Epithelial cell of esophagus (primary cell): ENCODE measurements at places on chromosomes 6 and 20.

- DNase-seq, result no peak
Observed at GRCh38 chr6:139145661-139146060, 10.8 kb downstream of the HECA start.

DNA sequence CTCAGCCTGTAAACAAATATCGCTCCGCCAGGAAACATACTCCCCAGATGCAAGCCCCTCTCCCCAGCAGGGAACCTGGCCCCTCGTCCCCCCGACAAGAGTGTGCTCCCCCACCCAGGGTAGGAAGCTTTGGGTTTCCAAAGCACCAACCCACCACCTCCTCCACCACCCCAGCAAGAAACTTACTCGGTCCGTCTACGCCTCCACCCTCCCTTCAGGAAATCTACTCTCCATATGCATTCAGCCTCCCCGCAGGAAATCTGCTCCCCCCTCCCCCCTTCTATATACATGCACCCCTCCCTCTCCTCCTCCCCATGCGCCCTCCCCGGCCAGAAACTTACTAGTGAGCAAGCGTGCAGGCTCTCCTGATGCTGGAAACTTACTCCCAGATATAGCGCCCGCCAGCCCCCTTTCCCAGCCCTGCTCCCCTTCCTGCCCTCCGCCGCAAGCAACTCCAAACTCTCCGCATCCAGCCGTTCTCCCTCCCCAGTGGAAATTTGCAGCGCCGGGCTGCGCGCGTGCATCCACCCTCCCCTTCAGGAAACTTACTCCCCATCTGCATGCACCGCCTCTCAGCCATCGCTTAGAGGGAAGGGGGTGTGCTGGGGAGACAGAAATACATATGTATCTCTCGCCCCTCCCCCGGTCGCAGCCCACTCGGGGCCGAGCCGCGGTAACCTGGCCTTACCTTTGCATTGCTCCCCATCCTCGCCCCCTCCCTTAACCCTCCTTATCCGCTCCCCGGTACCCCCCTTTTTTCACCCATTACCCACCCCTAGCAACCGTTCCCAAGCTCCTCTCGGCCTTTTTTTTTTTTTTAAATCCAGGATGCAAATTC lies at the start of gene TRERF1:
TRERF1 (minus strand) TSS at position 594 of the 838 bp plus-strand sequence. CDS start 182,336 bp downstream, outside the sequence.
- DNase-seq, result peak; percentile 83

DNA sequence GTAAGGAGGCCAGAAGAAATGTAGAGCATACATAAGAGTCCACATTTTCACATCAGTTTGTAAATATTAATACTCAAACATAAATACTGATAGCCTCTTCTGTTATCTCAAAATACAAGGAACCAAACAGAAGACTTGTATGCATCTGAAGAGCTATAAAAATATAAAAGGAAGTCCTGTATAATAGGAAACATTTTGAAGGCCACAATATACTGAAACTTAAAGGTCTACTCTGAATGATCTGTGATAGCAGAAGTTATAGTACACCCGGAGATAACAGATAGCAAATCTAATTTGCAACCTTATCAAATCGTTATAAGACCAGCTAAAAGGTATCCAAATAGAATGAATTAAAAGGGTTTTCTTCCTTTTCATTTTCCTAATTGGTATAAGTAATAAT lies 111.2 kb downstream of the HIVEP2 start:
- DNase-seq, result no peak

GRCh38 chr20:23917024-23917725 lies 37.6 kb upstream of the CST5 start:
- DNase-seq, result no peak

DNA sequence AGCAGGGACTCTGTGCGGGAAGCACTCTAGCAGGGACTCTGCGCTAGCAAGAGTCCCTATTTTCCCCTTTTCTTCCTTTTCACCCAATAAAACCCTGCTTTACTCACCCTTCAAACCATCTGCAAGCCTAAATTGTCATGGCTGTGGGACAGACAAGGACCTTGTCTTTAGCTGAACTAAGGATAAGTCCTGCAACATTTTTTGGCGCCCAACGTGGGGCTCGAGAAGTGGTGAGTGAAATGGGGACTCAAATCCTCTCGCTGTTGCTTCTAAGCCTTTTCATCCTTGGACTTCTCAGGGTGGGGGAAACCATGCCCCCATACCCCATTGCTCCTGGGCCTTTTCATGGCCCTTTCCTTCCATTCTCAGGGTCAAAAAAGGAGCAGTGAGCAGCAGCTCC lies 46.4 kb downstream of the IMPG1 start:
- DNase-seq, result peak; percentile 6

- DNase-seq, result no peak
Observed at GRCh38 chr6:11631008-11631407, 93.5 kb downstream of the TMEM170B start.

GRCh38 chr20:16314320-16314719 lies 258.9 kb downstream of the KIF16B start:
- DNase-seq, result no peak

DNA sequence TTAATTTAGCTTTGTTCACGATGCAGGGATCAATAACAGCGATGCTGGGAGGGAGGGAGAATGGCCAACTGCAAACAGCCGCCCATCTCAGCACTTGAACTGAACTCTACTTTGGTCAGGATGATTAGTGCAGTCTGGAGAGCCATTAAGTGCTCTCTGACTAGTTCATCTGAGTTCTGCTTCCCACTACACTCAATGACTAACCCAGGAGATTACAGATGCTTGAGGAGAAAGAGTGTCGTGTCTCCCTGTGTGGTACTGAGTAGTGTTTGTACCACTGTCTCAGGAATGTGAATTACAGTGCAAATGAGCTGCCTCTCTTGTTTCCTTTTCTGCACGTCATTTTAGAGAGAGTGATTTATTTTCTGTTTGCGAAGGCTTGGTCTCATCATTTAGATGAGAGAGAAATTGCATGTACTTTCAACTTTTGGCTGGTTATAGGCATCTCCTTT lies 23.5 kb downstream of the CARMIL1 start:
- peak; percentile 46 for DNase-seq

GRCh38 chr20:56350842-56351241 lies 7.9 kb upstream of the FAM210B start:
- DNase-seq, result no peak

DNA sequence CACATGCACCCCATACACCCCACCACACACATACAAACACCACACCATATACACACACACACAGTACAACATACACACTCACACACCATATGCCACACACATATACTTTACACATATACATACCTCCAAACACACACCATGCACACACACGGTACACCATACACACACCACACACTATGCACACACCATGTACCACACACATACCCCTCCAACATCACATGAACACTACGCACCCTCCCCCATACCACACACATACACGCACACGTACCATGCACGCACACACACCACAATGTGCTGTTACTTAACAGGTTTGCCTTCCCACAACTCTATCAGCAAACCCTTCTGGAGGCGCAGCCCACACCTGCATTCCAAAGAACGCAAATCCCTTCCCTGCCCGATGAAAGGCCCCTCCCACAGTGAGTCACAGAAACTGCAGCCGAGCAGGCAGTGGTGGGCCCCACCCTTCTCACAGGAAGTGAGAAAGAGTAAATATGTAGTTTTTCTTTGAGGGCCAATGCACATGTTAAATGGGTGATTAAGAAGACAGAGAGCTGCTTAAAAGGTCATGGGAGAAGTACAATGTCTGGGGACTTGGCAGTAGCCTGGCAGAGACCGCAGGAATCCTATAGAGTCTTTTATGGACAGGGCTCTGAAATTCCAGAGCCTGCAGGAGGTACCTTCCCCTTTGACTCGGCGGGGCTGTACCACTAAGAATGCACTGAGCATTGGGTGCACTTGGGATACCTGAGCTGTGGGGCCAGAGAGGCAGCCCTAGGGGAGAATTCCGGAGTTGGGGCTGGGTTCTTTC lies 34.1 kb upstream of the EZR start:
- peak; percentile 100 for DNase-seq

- peak; percentile 41 for DNase-seq
Observed at GRCh38 chr6:8821981-8822381, 386.6 kb upstream of the SLC35B3 start.

DNA sequence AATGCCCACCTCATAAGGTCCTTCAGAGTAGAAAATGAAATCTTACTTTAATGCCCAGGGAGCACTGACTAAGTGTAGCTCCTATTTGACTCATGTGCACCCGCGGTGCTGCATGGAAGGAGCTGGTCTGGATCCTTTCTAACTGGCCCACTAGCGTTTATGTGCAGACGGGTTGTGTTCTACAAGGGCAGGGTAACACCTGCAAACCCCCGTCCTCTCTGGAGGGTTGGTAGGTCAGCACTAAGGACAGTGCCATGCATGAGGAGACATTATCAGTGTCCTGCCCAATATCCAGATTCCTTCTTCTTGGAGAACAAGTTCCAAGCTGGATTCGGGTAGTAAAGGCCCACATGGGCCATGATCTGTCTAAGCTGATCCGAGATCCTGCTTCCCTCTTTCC lies 140.3 kb downstream of the ANKRD60 start:
- DNase-seq, result no peak

DNA sequence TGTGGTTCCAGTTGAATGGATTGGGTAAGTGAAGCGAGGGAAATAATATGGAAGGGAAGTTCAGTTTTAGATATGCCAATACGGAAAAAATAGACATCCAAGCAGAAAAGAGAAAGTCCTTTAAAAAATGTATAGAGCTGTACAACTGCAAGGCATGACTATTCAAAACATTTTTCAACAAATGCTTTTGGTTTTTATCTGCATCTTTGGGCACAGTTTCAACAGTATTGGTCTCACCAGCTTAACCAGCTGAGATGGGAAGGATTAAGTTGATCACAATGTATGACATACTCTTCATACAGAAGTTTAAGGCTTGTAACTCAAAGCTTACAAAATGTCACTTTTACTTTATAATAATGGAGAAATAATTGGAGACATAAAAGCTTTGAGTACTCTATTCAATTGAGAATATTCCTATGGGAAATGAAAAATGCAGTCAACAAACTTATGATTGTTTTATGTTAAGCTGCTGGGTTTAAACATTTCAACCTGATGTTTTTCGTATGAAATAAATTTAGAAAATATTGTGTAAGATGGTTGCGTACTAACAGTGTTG lies 16.3 kb upstream of the UTRN start:
- DNase-seq, result no peak

GRCh38 chr20:5674176-5674660 lies 76.0 kb upstream of the SHLD1 start:
- peak; percentile 93 for DNase-seq

GRCh38 chr6:7106215-7106751 lies 1.5 kb upstream of the RREB1 start:
- DNase-seq, result no peak

- no peak for DNase-seq
Observed at GRCh38 chr6:56424064-56424463, 176.7 kb upstream of the COL21A1 start.

DNA sequence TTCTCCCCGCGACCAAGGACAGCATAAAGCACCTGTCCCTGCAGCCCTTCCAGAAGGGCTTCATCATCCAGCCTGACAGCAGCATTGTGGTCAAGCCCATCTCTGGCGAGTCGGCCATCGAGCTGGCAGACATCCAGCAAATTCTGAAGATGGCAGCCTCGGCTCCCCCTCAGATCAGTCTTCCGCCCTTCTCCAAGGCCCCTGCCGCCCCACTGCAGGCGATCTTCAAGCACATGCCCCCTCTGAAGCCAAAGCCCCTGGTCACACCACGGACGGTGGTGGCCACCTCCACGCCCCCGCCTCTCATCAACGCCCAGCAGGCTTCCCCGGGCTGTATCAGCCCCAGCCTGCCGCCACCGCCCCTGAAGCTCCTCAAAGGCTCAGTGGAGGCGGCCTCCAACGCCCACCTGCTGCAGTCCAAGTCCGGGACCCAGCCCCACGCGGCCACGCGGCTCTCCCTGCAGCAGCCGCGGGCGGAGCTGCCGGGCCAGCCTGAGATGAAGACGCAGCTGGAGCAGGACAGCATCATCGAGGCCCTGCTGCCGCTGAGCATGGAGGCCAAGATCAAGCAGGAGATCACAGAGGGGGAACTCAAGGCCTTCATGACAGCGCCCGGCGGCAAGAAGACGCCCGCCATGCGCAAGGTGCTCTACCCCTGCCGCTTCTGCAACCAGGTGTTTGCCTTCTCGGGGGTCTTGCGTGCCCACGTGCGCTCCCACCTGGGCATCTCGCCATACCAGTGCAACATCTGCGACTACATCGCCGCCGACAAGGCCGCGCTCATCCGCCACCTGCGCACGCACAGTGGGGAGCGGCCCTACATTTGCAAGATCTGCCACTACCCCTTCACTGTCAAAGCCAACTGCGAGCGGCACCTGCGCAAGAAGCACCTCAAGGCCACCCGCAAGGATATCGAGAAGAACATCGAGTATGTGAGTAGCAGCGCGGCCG lies 83.3 kb downstream of the SSR1 start:
- no peak for DNase-seq

- DNase-seq, result no peak
Observed at GRCh38 chr6:51024126-51024525, 205.5 kb downstream of the TFAP2B start.
